Stimulated activated CD4-positive, alpha-beta T cell treated with anti-CD3 and anti-CD28 coated beads, Interleukin-15, amount 100 ng/mL, for 1 hour (primary cell): ENCODE measurements at places on chromosomes 4 and X.

DNA sequence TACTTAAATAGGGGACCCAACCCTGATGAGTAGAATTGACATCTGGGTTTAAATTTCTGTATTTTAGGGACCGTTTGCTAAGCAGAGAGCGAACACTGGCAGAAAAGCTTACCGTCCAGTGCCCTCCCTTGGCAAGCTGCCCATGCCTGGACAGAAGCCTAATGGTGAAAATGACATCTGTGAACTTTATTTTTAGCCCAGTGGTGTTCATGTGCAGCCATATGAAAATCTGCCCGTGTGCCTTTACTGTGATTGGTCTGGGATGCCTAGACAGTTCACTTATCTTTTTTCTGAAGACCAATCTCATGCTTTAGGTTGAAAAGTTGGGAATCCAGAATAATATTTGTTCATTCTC is 1.1 kb downstream of the STBD1 start:
- DNase-seq: no peak

DNA sequence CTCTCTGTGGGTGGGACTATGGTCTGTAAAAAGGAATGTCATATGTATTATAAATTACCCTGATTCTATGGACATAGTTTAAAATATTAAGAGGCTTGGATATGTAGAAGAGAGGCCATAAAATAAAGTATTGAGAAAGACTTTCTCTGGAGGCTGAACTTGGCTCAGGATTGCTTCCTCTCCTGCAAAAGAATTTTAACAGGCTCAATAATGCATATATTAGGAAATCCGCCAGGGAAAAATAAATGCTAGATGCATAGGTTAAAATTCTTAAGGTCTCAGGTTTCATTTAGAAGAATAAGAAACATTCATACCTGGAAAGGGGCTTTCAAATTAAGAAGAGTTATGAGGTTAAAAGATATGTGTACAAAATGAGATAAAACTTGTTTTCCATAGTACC is 424.3 kb downstream of the ARAP2 start:
- DNase-seq: no peak

GRCh38 chrX:72308209-72308565 is 2.5 kb upstream of the CITED1 start:
- no peak for DNase-seq

DNA sequence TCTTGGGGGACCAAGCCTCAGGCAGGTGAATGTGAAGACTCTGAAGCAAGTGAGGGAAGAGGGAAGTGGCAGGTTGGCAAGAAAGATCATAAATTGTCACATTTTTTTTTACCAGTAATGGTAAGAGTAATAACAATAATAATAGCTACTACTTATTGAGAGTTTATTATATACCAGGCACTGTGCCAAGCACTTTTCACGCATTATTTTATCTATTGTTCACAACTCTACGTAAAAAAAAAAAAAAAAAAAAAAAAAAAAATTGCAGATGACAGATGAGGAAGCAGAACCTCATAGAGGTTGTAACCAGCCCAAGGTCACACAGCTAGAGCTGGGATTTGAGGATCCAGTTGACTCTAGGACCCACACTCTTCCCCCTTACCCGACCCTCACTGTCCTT is 40.9 kb downstream of the TSC22D3 start:
- no peak for DNase-seq

- DNase-seq: no peak
These were observed 73.0 kb downstream of the AFF1 start for GRCh38 chr4:87007528-87008446.

DNA sequence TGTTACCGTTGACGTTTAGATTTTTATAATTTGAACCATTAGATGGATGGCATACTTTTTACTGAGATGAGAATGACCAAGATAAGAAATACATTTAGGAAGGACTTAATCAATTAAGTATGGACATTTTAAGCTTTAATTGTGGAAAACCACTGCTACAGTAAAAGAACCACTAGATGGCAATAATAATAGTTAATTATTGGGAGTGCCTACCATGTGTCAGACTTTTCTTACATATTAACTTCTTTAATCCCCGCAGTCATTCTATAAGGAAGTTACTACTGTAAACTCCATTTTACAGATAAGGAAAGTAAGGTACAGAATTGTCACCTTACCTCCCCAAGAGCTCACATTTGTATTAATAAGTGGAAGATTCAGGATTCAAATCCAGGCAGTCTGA is 48.5 kb upstream of the MYOZ2 start:
- no peak for DNase-seq

DNA sequence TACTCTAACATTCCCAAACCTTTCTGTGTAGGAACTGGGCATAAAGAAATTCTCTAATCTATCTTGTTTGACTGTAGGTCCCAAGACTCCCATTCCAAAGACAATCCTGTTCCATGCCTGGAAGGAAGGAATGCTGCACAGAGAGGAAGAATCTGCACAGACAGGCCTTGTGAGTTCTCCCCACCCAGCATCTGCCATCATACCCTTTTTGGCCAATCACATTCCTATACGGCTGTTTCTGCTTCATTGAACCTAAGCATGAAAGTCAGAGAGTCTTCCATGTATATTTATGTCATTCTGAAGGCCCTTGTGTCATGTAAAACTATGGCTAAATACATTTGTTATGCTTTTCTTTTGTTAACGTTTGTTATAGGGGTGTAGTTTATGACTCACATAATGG is 667.7 kb upstream of the IGFBP7 start:
- DNase-seq: no peak

DNA sequence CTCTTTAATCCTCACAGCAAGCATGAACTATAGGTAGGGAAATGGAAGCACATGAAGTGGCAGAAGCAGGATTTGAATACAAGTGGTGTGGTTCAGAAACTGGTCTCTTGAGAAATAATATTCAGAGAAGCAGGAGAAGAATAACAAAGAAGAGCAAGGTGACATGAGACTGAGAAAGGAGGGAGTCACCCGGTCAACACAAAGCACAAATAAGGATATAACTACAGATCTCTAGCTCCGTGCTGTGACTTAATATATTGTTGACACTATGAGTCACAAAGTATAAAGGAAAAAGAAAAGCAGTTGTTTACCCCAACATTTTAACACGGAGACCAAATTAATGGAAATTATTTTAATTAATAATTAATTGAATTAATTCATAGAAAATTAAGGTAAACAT is 204.5 kb downstream of the CPE start:
- no peak for DNase-seq

DNA sequence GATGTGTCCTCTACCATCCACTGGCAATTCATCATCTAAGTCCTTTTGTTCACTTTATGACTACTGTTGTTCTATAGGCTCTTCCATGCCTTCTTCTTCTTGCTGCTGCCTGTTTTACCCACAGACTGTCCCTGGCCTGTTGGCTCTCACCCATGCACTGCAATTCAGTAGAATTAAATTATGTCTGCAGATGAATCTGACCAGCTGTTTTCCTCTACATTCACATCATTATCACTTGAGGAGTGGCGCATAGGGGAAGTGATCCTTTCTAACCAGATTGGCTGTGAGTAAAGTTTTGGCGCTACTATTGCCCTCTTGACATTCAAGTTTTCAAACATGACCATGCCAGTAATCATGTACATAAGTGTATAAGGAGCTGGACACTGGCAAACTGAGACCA is 91.7 kb downstream of the FRMPD4 start:
- DNase-seq: no peak

DNA sequence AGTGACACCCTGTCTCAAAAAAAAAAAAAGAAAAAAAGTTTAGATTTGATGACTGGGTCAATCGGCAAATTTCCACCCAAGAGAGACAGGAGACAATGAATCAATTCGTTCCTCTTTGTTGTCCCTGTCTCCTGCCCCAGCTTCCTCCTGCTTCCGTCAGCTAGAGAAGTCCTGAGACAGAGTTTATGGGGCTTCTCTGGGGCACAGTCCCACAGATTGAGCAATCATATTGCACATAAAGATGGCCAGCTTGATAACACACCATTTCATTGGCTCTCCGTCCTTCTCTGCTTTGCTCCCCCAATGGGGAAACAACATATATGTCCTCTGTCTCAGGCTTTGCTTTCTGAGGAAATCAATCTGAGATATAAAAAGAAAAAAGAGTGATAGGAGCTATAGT is 78.4 kb upstream of the FUNDC1 start:
- no peak for DNase-seq

- no peak for DNase-seq
These were observed 1.3 kb upstream of the TIGD2 start for GRCh38 chr4:89109841-89110540.
